Activated naive CD4-positive, alpha-beta T cell treated with anti-CD3 and anti-CD28 coated beads for 36 hours (primary cell): ENCODE measurements at places on chromosomes 1 and 21.

GRCh38 chr1:192811594-192812239 is 2.9 kb downstream of the RGS2 start:
- no peak for DNase-seq
- H3K36me3 ChIP-seq, result peaks cover 5% of the 10 kb centered on the region
- H3K27me3 ChIP-seq, result peaks cover 2% of the 10 kb centered on the region
- no peak overlapping the region for H3K27ac ChIP-seq

- H3K27ac ChIP-seq, result no peak within 1 kb of the TSS
- peaks cover 10% of the 10 kb centered on the region for H3K27me3 ChIP-seq
- no peaks in the 10 kb centered on the region for H3K4me1 ChIP-seq
- no peak within 1 kb of the TSS for H3K4me3 ChIP-seq
- H3K36me3 ChIP-seq, result no peaks in the 10 kb centered on the region
- no peak for DNase-seq
Measured at GRCh38 chr1:152663098-152663497, at the start of gene LCE2D. Gene LCE2D (plus strand): TSS chr1:152663380. CDS start chr1:152664106, 726 bp downstream.

DNA sequence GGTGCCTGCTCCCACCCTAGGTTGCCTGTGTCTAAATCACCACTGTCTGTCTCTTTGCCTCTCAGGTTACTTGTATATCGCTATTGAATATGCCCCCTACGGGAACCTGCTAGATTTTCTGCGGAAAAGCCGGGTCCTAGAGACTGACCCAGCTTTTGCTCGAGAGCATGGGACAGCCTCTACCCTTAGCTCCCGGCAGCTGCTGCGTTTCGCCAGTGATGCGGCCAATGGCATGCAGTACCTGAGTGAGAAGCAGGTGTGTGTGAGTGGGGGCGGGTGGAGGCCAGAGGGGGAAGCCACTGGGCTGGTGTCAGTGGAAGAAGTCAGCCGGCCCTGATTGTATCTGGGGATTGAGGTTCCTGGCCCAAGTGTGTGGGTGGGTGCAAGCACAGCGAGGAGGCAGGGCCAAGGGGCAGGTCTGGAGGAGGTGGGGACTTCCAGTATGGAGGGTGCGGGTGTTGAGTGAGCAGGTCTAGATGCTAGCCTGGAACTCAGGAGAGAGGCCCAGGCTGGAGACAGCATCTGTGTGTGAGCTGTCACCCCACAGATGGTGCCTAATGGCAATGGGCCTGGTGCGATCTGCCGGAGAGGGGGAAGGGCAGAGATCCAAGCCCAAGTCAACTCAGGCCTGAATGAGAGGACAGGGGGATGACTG is 17.2 kb downstream of the TIE1 start:
- H3K4me1 ChIP-seq, result no peaks in the 10 kb centered on the region
- no peaks in the 10 kb centered on the region for H3K27me3 ChIP-seq
- H3K4me3 ChIP-seq, result no peak overlapping the region
- no peak for DNase-seq

DNA sequence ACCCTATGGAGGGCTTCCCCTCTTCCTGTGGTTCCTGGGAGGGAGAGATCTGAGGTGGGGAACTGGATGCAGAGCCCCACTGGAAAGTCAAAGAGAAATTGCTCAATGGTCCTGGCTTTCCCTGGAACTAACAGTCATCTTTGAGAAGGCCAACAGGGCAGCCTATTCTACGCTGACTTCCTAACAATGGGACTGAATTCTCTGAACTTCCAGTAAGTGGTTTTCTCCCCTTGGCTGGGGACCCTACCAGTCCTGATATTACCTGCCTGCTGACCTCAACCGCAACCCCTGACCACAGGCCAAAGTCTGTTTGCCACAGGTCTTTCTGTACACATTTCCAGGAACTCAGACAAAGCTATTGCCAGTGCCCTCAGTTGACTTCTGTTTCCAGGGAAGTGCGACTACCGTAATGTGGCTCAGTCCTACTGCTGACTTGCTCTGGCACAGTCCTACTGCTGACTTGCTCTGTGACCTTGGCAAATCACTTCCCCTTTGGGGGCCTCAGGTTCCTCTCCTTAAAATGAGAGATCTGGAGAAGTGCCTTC is 55.3 kb downstream of the C8B start:
- H3K27ac ChIP-seq, result no peak overlapping the region
- no peak overlapping the region for H3K4me3 ChIP-seq
- H3K36me3 ChIP-seq, result no peaks in the 10 kb centered on the region
- peaks cover 12% of the 10 kb centered on the region for H3K27me3 ChIP-seq
- DNase-seq, result no peak
- no peaks in the 10 kb centered on the region for H3K4me1 ChIP-seq

DNA sequence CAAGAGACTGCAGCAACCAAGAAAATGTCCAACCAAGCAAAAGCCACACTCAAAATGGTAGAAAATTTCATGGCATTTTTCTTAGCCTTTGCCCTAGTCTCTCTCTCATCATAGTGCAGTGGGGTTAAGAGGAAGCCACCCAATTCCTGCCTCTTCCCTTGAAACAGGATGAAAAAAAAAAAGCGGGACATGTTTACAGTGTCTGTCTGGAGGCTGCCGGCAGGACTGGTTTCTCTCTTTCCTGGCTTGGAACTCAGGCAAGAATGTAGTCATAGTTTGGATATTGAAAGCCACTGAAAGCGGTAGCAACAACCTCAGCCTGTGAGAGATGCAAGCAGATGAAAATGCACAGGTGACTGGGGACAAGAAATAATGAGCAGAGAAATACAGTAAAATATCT is 13.3 kb upstream of the TNFSF18 start:
- no peak overlapping the region for H3K4me3 ChIP-seq
- no peaks in the 10 kb centered on the region for H3K27me3 ChIP-seq
- DNase-seq, result no peak
- H3K4me1 ChIP-seq, result no peaks in the 10 kb centered on the region

- DNase-seq, result no peak
- peaks cover 10% of the 10 kb centered on the region for H3K4me1 ChIP-seq
- peaks cover 30% of the 10 kb centered on the region for H3K36me3 ChIP-seq
- H3K27ac ChIP-seq, result no peak overlapping the region
- no peaks in the 10 kb centered on the region for H3K27me3 ChIP-seq
Measured at GRCh38 chr1:114455102-114455785, 55.8 kb downstream of the TRIM33 start.

GRCh38 chr1:111739925-111740765 is 950 bp upstream of the INKA2 start:
- H3K36me3 ChIP-seq, result no peaks in the 10 kb centered on the region
- H3K27me3 ChIP-seq, result peaks cover 35% of the 10 kb centered on the region
- H3K4me3 ChIP-seq, result peak overlapping the region; percentile 87
- DNase-seq, result no peak
- no peak overlapping the region for H3K27ac ChIP-seq

- H3K36me3 ChIP-seq, result no peaks in the 10 kb centered on the region
- H3K4me3 ChIP-seq, result no peak overlapping the region
- no peak for DNase-seq
- H3K27ac ChIP-seq, result no peak overlapping the region
- H3K27me3 ChIP-seq, result no peaks in the 10 kb centered on the region
Measured at GRCh38 chr21:33305938-33306337, 18.8 kb upstream of the IFNAR1 start.

DNA sequence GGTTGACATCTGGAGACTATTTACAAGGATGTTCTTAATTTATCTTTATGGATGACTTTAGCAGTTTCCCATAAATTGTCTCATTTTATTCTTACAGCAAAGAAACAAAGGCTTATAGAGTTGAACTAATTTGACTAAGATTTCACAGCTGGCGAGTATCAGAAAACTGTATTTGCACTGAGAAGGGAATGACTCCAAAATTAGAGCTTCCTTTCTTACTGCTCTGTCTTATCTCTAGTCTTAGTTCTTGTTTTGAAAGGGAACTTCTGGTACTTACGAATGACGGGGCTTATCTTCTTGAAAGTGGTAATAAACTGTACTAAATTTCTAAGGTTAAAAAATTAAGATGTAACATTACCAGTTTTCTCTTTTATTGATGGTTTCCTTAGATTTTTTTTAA is 13.6 kb downstream of the CNST start:
- H3K36me3 ChIP-seq, result peaks cover 9% of the 10 kb centered on the region
- peaks cover 72% of the 10 kb centered on the region for H3K4me1 ChIP-seq
- DNase-seq, result no peak
- H3K27me3 ChIP-seq, result no peaks in the 10 kb centered on the region
- H3K27ac ChIP-seq, result peak overlapping the region; percentile 51
- H3K4me3 ChIP-seq, result no peak overlapping the region

GRCh38 chr1:193519922-193520321 is 333.5 kb upstream of the B3GALT2 start:
- H3K4me1 ChIP-seq, result peaks cover 6% of the 10 kb centered on the region
- no peaks in the 10 kb centered on the region for H3K36me3 ChIP-seq
- H3K4me3 ChIP-seq, result no peak overlapping the region

GRCh38 chr1:181396171-181396670 is 87.1 kb upstream of the CACNA1E start:
- no peak overlapping the region for H3K4me3 ChIP-seq
- peaks cover 47% of the 10 kb centered on the region for H3K4me1 ChIP-seq
- no peaks in the 10 kb centered on the region for H3K27me3 ChIP-seq
- no peak overlapping the region for H3K27ac ChIP-seq

- DNase-seq, result no peak
- no peaks in the 10 kb centered on the region for H3K27me3 ChIP-seq
- no peak overlapping the region for H3K4me3 ChIP-seq
Measured at GRCh38 chr1:205616563-205617293, 15.1 kb downstream of the ELK4 start.

- H3K27ac ChIP-seq, result peak overlapping the region; percentile 85
- H3K4me1 ChIP-seq, result peaks cover 35% of the 10 kb centered on the region
- no peaks in the 10 kb centered on the region for H3K27me3 ChIP-seq
- peaks cover 7% of the 10 kb centered on the region for H3K36me3 ChIP-seq
Measured at GRCh38 chr1:23742670-23743286, 493 bp upstream of the ELOA start.

DNA sequence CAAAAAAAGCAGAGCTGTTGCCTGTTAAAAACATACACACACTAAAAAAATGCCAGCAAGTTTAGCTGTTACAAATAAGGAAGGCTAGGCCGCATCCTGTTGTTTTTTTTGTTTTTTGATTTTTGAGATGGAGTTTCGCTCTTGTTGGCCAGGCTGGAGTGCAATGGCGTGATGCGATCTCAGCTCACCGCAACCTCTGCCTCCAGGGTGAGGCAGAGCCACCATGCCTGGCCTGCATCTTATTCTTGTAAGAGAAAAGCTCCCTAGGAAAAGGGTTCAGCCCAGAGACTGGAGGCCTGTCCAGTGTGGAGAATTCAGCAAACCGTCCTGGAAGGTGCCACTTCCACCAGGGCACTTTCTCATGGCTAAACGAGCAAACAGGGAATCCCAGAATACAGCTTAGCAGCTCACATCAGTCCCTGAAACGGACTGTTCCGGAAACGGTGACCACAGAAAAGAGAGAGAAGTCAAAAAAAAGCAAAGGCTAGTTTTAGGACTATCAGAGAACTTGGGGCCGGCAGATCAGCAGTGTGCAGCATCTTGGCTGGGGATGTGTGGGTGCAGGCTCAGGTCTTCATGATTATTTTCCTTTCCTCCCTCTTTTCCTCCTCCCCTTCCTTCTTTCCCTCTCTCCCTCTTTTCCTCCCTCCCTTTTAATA is 283.6 kb downstream of the AJAP1 start:
- H3K4me1 ChIP-seq, result no peaks in the 10 kb centered on the region
- H3K27ac ChIP-seq, result no peak overlapping the region
- peaks cover 3% of the 10 kb centered on the region for H3K27me3 ChIP-seq
- no peak overlapping the region for H3K4me3 ChIP-seq
- no peak for DNase-seq
- no peaks in the 10 kb centered on the region for H3K36me3 ChIP-seq

DNA sequence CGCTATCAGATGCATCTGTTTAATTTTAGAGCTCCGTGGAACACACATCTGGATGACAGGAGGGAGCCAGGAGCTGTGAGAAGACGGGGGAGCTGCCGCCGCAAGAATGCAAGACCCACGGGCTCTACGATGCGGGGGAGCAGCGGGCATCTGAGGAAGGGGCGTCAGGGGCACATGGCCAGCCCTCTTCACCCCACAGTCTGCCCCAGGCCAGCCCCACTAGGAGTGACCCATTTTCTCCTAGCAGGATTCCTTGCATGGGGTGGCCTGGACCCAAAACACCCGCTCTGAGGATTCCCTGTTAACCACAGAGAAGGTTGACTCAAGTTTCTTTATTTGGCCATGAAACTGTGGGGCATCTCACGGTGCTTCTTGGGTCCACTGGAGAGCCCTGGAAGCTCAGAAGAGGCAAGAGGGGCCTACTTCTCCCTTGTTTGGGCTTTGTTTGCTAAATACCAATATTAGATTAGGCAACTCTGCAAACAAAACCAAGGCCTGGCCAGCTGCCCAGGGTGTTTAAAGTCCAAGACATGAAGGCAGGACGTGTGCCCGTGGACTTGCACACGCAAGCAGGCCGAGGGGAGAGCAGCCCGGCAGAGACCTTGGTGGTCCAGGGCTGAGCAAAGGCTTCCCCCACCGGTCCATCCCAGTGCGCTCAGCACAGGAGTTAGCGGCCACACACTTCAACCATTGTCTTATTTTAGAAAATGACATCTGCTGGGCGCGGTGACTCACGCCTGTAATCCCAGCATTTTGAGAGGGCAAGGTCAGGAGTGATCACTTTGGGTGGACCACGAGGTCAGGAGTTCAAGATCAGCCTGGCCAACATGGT is 89.8 kb downstream of the DHRS3 start:
- no peak overlapping the region for H3K27ac ChIP-seq

DNA sequence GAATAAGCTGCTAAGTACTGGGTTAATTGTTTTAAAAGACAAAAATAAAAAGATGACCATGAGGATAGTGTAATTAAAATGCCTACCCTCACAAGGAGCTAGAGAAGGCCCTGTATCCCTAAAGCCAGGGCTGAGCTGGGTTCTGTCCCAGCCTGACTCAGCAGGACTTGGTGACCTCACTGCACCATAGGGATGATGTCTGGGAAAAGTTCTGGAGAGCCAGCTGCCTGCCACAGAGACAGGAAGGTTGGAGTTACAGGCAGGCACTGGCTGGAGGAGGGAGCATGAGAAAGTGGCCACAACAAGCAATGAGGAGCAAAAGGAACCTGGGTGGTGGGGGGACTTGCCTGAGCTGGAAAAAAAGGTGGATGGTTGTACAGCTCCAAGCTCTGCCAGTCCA is 5.7 kb upstream of the TNR start:
- H3K4me3 ChIP-seq, result no peak overlapping the region
- peaks cover 12% of the 10 kb centered on the region for H3K27me3 ChIP-seq
- H3K27ac ChIP-seq, result no peak overlapping the region
- H3K4me1 ChIP-seq, result no peaks in the 10 kb centered on the region
- no peak for DNase-seq

DNA sequence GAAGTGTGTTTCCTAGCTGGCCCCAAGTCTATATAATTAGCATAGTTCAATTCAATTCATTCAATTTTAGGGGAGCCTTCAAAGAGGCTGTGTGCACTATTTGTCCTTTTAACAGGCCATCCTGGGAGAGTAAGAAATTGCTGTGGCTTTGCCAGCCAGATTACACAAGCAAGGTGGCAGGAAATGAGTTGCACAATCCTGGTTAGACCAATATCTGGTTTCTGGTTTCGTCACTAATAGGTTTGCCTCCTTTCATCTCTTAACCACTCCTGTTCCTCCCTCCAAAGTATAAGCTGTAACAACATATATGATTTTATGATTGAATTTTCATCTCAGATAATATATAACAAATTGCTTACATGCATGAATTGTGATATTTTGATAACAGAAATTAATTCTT is 84.1 kb upstream of the NEGR1 start:
- DNase-seq, result no peak
- H3K27ac ChIP-seq, result no peak overlapping the region
- H3K27me3 ChIP-seq, result no peaks in the 10 kb centered on the region
- H3K4me3 ChIP-seq, result no peak overlapping the region
- H3K36me3 ChIP-seq, result peaks cover 1% of the 10 kb centered on the region

- H3K4me3 ChIP-seq, result no peak overlapping the region
- no peaks in the 10 kb centered on the region for H3K36me3 ChIP-seq
Measured at GRCh38 chr21:31515253-31515652, 144.2 kb upstream of the SOD1 start.
